IMR-90 (cell line): ENCODE measurements at places on chromosomes 16 and 17.

DNA sequence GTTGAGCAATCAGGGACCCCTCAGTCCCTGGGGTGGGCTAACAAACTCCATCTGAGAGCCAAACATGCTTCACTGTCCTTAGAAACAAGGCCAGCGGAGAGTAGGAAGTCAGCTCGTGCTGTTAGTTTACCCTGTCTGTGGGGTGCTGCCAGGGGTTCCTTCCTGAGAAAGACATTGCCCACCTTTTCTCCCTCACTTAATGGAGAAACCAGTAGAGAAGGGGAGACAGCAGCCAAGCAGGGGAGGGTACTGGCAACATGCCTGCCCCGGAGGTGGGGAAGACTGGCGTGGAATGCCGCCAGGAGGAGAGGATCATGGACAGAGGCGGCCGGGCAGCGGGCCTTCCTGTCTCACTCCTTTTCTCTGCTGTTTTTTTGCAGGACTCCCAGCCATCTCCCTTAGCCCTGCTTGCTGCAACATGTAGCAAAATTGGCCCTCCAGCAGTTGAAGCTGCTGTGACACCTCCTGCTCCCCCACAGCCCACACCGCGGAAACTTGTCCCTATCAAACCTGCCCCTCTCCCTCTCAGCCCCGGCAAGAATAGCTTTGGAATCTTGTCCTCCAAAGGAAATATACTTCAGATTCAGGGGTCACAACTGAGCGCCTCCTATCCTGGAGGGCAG, 19.9 kb downstream of the SP2 start:
- no peak for DNase-seq

DNA sequence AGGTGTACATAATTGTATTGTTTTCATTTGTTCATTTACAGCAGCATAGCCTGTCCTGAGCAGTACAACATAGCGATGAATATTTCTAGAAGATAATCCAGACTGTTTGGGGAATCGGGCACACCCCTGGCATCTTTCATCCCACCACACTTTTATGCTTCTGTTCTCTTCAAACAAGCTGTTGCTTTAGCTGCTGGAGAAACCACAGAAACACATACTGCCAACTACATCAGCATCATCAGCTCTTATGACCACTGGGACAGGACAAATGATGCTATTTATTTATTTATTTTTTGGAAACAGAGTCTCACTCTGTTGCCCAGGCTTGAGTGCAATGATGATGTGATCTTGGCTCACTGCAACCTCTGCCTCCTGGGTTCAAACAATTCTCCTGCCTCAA, 22.6 kb upstream of the HAPSTR1 start:
- no peak for DNase-seq

DNA sequence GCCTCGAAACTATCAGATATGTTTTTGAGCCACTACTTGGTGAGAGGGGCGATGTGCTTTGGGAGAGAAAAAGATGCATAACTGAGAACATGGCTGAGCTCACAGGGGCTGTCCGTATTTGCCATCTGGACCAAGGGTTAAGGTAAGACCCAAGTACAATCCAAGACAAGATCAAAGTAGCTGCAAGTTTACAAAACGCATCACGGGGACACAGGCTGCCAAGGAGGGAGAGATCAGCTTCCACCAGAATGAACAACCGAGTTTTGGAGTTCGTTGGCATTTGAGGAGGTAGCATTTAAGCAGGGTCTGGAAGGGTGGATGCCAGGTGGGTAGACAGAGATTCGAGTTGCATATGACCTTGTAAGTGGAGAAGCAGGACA, 2.2 kb downstream of the PITPNC1 start:
- DNase-seq, result no peak

DNA sequence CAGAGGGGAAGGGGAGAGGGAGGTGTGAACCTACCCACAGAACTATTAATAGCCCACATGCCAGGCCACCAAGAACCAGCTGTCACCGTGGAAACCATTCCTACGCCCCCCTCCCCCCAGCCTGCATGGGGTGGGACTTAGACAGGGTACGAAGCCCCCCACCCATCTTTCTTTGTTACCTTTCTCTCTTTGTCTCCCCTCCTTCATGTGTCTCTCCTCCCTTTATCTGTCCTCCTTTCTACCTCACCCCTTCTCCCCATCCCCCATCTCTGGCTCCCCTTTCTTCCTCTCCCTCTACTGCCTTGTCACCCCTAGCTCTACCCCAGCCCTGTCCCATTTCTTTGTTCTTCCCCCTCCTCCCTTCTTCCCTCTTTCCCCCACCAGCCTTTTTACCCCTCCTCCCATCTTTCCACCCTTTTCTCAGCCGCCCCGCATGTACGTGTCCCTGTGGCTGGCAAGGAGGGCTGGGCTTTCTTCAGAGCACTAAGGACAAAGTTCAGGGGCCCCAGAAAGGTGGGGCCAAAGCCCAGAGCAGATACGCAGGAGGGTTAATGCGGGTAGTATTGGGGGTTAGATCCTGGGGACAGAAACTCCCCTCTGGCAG, 8.0 kb downstream of the THRA start:
- no peak for DNase-seq

- DNase-seq, result no peak
These were observed 117.9 kb upstream of the MYOCD start for GRCh38 chr17:12547831-12548230.

- no peak for DNase-seq
These were observed 21.1 kb downstream of the CLUH start for GRCh38 chr17:2690165-2691068.

DNA sequence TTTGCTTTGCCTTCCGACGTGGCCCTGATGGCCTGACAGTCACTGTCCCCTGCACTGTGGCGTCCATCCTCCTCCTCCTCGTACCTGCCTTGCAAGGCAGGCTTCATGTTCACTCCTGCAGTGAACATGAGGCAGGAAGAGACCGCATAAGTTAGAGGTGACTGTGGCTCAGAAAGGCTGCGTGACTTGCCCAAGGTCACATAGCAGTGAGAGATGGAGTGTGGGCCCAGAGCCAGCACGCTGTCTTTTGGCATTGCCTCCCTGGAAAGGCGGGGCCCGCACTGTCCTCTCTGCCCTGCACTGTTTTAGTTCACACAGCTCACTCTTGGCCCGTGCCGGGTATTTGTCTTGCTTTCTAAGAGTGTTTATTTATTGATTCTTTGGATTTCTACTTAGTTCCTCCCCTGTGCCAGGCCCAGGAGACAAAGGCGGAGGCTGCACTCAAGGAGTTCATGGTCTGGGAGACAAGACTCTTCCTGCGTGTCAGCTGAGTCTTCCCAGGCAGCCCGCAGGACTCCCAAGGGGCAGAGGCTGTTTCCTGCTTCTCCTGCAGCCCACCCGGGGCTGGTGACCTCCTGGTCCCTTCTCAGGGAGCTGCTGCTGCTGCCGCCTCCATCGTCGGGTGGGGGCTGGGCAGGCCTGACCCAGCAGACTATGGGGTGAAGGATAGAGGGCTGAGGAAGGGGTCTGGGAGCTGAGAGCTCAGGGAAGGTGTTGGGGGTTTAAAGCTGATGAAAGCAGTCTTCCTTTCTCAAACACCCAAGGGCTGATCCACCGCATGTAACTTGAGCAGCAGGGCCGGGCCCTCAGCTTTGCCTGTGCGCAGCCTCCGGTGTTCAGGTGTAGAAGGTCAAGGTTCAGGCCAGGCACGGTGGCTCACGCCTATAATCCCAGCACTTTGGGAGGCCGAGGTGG, 12.7 kb downstream of the CYGB start:
- DNase-seq, result peak; percentile 55

DNA sequence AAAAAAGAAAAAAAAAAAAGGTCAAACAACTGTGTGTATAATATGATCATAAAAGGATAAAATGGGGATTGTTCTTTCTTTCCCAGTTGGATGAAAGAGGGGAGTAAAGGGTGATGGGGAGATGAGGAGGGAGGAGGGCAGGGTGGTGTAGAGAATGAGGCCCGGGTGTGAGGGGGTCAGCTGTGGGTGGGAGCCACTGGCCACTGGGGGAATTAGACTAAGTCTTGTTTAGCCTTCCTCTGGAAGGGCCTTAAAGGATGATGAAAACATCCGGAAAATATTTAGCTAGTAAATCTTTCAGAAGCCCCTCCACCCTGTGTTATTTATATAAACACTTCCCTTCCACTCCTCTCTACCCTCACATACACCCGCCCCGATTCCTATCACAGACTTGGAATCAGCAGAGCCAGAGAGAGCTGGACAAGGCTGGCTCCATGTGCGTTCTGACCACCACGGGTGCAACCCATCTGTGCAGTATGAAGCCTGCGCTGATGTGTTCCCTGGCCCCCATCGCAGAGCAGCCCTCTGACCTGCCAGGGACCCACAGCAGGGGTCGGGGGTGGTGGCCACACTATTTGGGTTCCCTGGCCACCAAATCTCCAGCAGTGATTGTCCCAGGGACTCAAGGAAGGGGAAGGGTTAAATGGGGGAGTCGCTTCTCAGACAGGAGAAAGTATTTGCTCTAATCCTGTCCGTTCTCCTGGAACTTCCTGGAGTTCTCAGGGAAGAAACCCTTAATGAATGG, 72.7 kb downstream of the GAS7 start:
- DNase-seq, result peak; percentile 49

GRCh38 chr16:53150769-53151168, 96.0 kb downstream of the CHD9 start:
- DNase-seq, result no peak

DNA sequence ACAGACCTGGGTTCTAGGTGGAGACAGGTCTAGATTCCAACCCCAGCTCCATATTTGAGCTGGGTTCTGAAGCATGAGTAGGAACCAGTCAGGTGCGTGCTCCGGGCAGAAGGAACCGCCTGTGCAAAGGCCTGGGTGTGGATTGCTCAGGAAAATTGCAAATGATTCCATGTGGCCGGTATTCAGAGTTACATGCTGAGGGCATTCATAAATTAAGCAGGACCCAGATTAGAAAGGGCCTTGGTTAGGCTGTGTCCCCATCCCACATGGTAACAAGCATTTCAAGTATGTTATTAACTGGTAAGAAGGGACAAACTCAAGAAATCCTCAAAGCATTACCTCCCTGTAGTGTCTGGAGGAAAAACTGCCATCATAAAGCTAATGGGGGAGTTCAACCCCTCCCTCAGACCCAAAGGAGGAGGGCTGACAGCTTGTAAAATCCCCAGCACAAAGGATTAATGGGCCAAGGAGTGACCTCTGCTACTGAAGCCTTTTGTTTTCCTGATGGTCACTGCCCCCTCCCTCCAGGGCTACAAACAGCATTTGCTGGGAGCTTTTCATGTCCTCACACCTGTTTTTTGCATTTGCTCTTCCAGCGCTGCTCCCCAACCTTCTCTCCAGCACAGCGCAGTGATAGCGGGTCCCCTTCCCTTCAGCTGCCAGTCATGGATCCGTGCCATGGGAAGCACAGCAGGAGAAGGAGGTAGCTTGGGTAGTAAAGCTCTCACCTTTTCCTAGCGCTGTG, 218.0 kb downstream of the C16orf95 start:
- no peak for DNase-seq

DNA sequence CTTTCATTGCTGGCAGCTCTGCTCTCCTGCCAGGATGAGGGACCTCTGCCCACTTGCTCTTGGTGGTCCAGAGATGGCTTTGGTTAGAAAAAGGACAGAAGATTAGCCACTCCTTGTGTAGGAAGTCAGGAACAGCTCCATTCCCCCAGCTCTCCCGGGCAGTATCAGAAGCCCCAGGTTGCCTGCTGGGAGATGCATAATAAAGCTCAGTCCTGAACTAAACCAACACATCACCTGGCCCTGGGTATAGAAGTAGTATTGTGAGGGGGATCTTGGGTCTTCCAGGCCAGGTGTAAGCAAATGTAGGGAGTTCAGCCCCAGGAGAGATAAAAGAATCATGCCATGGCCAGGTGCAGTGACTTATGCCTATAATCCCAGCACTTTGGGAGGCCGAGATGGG, 52.4 kb downstream of the NEUROD2 start:
- DNase-seq, result no peak

- no peak for DNase-seq
These were observed 45.2 kb upstream of the SHISA6 start for GRCh38 chr17:11195801-11196200.

DNA sequence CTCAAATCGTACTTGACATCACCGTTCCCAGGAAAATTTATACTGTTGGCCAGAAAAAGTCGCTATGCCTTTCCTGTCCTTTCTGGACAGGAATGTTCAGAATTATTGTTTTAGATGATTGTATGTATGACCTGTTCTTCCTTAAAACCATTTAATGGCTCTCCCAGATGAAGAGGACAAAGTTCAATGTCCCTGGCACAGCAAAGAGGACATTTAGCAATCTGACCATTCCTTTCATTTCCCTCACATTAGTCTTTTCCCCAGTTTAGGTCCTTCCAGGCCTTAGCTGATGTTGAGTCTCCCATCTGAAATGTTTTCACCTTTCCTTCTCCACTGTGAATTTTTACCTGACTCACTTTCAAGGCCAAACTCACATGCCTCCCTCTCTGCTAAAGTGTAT, 938.9 kb downstream of the CDH11 start:
- DNase-seq, result no peak

DNA sequence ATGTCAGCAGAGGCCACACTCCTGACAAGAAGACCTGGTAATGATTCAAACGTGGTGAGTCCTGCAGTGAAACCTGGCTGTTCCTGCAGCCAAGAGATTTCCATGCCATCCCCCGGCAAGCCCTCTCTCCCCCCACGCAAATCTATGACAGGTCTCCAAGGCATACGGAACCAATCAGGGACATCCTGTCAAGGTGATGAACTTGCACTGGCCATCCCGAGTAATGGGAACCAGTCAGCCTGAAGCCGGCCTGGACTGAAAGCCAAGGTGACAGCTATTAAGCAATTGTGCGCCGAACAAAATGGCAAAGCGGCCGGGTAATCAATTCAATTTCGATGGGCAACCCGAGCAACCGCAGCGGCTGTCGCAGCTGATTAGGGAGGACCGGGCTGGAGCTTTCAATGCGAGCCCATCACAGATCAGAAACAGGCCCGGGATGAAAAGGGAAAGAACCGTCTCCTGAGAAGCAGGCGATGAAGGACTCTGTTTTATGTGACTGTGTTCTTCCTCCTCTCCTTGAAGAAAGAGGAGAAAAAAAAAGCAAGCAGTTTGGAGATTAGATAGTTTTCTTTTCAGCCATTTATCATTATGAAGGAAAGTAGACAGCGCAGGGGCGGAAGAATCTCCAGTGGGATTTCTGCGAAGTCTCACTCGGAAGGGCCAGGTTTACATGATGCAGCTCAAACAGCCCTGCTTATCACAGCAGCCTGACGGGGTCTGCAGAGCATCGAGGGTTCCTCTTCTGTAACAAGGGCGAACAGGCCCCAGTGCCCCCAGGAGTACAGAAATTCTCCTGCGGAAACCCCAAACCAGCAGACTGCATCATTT, 35.2 kb downstream of the TBX4 start:
- DNase-seq, result no peak

DNA sequence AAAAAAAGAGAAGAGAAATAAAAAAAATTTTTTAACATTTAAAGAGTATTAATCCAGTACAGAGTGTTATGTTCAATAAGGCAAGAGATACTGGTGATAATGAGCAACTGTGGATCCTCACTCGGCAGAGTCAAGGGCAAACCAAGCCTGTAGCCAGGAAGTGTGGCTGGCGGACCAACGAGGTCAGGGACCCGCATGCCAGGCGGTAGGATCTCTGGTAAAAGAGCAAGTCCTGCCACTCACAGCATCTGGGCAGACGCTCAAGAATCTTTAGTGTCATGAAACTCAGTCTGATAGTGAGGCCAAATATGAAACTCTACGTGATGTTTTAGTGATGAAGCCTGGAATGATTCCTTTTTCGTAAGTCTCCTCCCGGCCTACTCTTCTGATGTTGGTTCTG, 8.3 kb upstream of the GEMIN4 start:
- no peak for DNase-seq

- no peak for DNase-seq
These were observed 5.6 kb downstream of the FMNL1 start for GRCh38 chr17:45227101-45227925.
